ENCODE measurements at places on chromosomes 1 and 21.

- no peak for DNase-seq
Observed at GRCh38 chr21:40421121-40421520, 425.8 kb downstream of the DSCAM start.

DNA sequence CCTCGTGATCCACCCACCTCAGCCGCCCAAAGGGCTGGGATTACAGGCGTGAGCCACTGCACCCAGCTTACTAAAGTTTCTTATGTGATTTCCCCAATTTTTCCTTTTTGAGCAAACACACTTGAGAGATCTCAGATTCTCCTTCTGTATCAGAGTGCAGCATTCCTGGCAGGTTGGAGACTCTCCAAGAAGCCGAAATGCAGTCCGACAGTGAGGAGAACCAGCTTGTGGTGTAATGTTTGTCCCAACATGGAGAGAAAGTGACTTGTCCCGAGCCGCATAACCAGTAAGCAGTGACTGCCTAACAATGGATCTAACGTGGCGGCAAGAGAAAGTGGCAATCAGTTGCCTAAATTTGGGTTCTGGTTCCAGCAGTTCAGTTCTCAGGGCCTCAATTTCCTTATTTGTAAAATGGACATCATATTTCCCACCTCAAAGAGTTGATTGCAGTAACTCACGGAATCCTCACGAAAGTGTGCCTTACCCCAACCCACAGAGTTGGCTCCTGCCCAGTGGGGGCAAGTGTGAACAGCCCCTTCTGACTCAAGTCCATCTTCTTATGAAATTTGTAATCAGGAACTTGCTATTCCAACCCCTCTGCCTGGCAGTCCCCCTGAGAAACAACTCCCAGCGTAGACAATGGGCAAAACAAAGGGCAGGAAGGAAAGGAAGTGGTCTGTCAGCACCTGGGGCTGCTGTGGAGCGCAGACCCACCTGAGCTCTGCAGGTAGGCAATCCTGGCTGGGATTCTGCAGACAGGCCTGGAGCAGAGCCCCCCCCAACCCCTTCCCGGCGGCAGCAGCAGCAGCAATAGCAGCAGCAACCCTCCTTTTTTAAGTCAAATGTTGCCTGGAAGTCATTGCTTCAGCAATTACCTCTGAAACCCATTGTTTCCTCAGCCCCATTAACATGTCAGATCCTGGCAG lies 223.6 kb upstream of the POU3F1 start:
- DNase-seq, result no peak

DNA sequence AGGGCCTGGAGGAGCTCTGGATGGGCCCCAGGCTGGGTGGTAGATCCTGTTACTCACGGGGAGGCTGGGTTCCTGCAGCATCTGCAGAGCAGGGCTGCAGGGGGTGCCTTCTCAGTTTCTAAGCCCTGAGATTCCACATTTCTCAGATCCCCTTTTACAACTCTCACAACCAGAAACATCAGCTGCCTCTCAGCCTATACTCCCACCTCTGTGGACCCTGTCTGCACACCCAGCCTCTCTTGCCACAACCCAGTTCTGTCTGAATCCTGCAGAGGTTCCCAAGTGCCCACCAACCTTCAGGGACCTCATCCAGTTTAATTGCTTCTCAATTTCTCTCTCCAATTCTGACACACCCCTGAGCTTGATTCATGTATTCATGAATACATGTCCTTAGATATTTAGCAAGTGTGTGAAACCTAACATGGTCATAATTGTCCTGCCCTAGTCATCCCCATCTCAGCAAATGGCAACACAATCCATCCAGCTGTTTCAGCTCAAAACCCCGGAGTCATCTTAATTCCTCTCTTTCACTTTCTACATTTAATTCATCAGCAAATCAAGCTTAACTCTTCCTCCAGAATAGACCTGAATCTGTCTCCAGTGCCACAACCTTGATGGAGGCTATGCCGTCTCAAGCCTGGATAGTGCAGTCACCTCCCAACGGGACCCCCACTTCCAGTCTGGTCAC lies 57.0 kb upstream of the NEK2 start:
- no peak for DNase-seq

GRCh38 chr1:145977016-145977415 lies 12.5 kb downstream of the POLR3GL start:
- DNase-seq, result no peak

GRCh38 chr1:203104789-203105390 lies 19.1 kb upstream of the MYOG start:
- no peak for DNase-seq

GRCh38 chr1:61740751-61741700 lies 1.3 kb upstream of the PATJ start:
- DNase-seq, result no peak

- no peak for DNase-seq
Observed at GRCh38 chr1:15336866-15337265, 72.8 kb upstream of the EFHD2 start.

DNA sequence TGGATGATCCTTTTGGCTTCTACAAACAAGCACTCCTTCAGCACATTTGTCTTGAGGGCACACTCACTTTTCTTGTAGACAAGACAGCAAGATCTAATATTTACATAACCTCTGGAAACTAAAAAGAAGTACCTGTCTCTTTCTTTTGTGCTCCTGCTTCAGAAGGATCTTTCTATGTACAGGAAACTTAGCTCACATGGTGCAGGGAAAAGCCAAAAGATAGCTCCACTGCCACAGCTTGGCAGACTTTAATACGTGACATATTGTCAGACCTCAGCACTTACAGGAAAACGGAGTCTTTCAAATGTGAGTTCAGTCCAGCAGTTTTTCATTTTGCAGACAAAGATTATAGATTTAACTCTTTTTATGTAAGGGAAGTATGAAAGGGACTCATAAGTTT lies 225.5 kb upstream of the SAMSN1 start:
- DNase-seq, result no peak

- DNase-seq, result no peak
Observed at GRCh38 chr1:99751877-99752504, 14.4 kb downstream of the FRRS1 start.

GRCh38 chr1:234107416-234108021 lies 203.0 kb downstream of the SLC35F3 start:
- DNase-seq, result no peak

GRCh38 chr1:174815474-174815908 lies 184.3 kb upstream of the CACYBP start:
- DNase-seq, result no peak

All from activated CD4-positive, CD25-positive, alpha-beta regulatory T cell treated with anti-CD3 and anti-CD28 coated beads, Interleukin-2, amount 50 U/mL, for 16 hours (primary cell).